ENCODE measurements at places on chromosomes 2 and 18.
A peak's percentile ranks its signal among the peaks of the same experiment; 100 is the strongest.

DNA sequence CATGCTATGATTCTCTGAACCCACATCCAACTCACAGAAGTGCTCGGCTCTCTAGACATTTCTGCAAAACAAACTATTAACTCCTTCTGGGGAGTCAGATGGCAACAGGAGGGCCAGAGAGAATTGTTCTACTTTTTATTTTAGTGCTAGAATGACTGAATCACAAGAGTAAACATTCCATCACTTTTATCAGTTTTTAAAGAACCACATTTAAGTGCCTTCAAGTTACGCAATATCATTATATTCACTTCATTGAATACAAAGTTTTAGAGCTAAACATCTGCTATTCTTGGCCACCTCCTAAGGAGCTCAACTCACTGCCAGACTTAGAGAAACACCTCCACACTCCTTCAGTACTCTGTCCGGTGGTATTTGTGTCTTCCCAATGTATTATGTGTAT, 22.4 kb downstream of the B4GALT6 start:
- no peak for DNase-seq

DNA sequence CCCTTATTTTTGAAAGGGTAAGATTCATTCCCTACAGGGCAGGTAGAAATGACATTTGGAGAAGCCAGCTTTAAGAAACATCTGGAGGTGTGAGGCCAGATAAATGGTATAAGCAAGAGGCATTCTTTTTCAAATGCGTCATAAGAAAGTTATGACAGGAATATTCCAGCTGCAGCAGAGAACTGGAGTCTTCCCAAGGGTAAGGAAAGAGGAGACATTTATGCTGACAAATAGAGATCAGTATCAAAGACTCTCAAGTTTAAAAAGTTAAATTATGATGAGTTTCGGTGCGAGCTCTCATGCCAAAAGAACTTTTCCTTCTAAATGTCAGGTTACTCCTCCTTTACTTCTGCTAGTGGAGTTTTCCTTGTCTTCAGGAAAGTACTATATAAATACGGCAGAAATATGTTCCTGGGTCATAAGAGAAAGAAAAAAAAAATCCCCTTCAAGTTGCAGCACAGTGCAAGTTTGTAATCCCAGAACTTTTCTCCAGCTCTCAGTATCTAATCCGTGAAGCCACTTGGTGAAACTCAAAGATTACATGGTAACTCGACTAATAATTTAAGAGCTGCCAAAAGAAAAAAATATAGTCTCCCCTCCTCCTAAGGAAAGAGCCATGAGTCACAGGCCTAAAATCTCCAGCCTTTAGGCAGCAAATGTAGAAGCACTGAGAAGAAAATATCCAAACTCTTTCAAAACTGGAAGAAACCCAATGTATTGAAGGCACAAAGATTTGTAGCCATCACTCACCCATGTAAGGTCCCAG, 428.1 kb downstream of the MEIS1 start:
- DNase-seq, result no peak

DNA sequence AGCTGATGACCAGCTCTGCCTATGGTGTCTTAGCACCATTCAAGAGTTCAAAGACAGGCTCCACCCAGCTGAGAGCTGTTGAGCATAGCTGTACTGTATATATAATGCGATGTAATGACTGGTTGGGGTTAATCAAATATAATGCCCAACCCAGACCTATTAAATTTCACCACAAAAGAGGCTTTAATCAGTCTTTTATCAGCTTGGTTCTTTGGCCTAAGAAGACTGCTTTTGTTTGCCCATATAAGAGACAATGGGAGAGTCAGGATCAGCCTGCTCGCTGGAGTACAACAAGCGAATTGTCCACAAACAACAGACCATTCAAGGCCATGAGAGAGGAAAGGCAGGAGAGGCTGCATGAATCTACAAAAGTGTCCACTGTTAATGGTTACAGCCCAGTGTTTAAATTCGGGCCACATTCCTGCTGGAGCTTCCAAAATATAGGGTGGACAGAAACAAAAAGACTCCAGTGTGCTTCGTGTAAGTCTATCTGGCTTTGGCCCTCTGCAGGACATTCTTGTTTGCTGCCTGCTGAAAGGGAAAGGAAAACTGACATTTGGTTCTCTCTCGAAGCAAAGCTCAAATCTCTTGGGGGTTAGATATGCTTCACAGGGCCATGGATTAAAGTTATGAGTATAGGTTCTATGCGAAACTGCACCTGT, 299.0 kb upstream of the FBXO11 start:
- no peak for DNase-seq

GRCh38 chr2:50295596-50295995, 736.3 kb downstream of the NRXN1 start:
- DNase-seq, result no peak

DNA sequence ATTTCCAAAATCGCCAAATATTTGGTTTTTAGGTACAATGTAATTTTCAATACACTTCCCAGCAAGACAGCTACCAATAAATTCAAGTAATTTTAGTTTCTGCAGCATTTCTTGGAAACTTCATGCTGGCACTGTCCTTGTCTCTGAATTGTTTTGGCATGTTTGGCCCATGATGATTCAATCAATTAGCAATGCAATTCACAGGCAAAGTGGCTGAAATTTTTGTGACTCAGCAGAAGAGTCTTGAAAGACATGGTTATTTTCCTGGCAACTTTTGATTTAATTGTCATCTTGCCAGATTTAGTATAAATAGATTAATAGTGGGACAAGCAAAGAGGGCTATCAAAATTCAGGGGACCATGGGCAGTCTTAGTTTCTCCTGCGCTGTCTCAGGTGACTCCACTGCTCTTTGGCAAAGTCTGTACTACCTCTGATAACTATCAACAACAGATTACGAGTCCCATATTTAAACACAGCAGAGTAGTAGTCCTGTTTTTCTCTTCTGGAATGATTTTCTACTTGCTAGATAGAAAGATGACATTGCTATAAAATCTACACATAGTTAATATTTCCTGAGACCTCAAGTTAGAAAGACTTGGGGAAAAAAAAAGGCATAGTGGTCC, 88.9 kb upstream of the CYP26B1 start:
- no peak for DNase-seq

GRCh38 chr2:188524519-188525113, 232.9 kb downstream of the GULP1 start:
- DNase-seq, result peak; percentile 8

DNA sequence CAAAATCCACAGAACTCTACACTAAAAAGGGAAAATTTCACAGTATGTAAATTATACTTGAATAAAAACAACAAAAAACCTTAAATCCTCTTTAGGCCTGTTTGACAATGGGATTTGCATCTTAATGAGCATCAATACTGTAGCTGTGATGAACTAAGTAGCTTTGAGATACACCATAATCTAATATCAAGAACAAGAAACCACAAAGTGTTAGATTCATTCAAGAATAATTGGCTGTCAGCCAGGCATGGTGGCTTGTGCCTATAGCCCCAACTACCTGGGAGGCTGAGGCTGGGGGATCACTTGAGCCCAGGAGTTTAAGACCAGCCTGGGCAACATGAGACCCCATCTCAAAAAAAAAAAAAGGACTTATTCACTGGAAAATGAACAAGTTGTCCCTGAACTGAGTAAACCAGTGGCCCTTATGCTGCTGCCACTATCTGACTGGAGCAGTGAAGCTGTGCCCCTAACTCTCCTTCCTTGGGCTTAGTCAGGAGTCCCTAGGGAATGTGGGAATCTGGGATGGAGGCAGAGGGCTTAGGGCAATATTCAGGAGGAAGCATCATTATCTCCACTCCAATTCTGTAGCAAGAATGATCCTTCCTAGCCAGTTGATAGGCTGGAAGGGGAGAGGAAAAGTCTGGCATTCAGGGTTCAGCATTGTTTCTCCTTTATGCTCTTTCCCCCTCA, 88.5 kb downstream of the PRKCE start:
- no peak for DNase-seq

DNA sequence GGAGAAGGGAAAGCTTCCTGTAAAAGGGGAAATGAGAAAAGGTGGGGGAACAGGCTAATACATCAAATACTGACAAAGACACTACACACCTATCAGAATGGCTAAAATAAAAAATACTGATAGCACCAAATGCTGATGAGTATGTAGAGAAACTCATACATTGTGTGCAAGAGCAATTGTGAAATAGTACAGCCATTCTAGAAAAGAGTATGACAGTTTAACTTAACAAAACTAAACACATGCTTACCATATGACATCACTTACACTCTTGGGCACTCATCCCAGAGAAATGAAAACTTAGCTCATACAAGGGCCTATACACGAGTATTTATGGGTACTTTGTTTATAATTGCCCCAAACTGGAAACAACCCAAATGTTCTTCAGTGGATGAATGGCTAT, 53.4 kb downstream of the ZNF638 start:
- DNase-seq, result no peak

DNA sequence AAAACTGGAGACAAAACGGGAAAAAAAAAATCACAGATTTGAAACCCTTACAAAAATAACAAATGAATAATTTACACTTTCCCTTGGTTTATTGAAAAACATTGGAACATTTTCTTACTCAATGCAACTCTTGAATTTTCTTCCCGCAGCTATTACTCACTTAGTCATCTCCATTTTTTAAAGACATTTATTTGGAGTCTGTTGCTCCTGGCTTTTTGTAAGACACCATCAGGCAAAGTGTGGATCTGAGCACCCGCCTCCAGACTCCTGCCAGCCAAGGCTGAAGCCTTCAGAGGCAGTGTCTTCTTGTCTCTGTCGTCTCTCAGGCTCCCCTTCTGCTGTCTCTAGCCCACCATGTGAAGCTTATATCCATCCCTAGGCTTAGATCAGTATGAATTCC, 46.2 kb downstream of the TRIB2 start:
- no peak for DNase-seq

- no peak for DNase-seq
Measured at GRCh38 chr2:219028141-219028540, 13.2 kb downstream of the CFAP65 start.

DNA sequence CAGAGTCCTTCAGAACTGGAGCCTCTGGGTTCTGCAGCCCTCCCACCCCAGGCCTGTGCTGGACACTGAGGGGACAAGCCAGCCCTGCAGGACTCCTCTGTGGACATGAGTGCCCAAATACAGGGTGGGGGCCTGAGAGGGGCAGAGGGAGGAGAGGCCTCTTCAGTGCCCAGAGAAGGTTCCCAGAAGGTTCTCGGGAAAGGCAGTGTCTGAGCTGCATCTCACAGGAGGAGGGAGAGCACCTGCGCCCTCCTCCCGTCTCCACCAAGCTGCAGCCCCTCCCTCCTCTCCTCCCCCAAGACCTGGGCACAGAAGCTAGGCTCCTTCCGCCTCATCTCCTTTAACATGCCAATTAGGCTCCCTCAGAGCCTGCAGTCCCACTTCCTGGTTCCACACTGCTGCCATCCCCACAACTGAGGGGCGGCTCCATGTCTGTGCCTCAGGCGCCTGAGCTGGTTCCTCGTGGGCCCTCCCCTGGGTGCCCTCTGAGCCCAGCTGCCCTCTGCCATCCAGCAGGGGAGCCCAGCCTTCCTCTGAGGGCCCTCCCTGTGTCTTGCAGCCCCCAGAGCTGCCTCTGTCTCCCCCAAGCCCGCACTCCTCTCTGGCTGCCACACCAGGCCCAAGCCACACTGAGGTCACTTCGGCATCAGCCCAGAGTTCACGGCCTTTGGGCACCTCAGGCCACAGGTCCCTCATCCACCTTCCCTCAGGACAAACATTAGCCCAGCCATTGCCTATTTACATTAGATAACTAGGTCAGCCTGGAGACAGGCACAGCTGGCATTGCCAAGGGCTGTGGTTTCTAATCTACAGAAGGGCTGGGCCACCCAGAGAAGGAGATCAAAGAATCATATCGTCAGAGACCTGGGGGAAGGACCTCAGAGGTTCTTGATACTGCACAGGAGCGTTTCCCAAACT, 28.9 kb downstream of the KCNK3 start:
- no peak for DNase-seq

DNA sequence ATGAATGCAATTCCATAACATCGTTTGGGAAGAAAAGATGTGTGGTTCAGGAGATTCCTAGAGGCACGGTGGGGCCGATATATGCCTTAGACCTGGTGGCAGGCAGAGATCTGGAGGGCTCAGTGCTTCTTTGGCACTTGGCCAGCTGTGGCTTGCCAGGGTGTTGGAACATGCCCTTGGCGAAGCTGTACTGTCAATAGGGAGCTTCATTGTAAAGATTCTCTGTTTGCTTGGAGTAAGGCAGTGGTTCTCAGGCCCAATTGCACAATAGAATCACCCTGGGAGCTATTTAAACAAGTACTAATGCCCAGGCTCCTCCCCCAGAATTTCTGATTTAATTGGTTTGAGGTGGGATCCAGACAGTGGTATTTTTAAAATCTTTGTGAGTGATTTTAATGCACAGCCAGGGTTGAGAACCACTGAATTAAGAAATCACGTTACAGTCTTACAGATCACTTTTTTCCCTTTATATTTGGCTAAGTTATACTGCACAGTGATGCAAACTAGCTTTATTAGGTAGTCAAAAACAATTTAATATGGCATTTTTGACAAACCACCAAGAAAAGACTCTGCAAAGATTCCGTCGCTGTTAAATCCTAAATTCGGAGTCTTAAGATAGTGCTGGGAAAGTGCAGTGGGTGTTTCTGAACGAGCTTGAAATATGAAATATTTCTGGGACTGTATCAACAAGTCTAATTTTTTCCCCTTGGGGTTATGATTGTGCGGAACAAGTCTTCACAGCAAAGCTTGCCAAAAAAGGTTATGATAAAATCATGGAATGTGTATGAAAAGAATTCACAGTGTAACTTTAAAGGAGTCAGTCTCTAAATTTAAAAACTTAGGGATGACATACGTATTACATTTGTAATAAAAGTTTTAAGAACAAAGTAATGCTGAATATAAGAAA, 78.0 kb downstream of the CRIM1 start:
- DNase-seq, result no peak

Data from CD4-positive, alpha-beta T cell treated with Interleukin-2 at 100 ng/mL for 4 hours (primary cell).